ENCODE measurements at places on chromosomes 7 and 10.

- DNase-seq = no peak
Measured at GRCh38 chr7:34041707-34042106, 136.4 kb downstream of the BMPER start.

DNA sequence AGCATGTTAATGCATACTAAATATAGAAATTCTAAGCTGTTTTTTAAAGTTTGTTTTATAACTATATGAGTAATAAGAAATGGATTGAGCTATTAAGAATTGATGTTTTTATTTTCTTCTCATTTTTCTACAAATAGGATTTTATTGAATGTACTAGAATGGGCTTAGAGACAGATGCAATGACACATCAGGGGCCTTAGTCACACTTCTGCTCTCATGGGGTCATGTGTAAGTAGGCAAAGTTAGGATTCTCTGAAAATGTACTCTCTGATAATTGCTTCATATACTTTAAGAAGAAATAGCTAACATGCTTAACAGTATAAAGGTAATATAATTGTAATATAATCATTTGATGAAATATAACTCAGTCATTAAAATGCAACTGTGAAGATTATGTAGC, 154.6 kb downstream of the ZNF438 start:
- no peak for DNase-seq

- no peak for DNase-seq
Measured at GRCh38 chr7:47374538-47374937, 207.4 kb downstream of the TNS3 start.

DNA sequence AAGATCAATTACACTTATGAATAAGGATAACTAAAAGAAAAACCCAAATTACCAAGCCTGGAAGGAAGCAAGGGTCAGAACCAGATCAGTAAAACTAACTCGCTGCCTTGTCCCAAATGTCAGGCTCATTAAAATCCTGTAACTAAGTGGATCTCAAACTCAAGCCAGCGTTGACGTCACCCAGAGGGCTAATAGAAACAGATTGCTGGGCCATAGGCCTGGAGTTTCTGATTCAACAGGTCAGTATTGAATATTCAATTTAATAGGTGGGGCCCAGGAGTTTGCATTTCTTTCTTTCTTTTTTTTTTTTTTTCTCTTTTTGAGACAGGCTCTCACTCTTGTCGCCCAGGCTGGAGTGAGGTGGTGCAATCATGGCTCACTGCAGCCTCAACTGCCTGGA, 397.0 kb downstream of the CALN1 start:
- no peak for DNase-seq

GRCh38 chr7:64775289-64775688, 18.9 kb upstream of the ZNF138 start:
- DNase-seq = no peak

GRCh38 chr10:124447751-124448466, 1.9 kb downstream of the NKX1-2 start:
- no peak for DNase-seq

- no peak for DNase-seq
Measured at GRCh38 chr7:28355635-28356319, 56.5 kb upstream of the CREB5 start.

GRCh38 chr10:125991392-125991791, 95.0 kb downstream of the FANK1 start:
- no peak for DNase-seq

DNA sequence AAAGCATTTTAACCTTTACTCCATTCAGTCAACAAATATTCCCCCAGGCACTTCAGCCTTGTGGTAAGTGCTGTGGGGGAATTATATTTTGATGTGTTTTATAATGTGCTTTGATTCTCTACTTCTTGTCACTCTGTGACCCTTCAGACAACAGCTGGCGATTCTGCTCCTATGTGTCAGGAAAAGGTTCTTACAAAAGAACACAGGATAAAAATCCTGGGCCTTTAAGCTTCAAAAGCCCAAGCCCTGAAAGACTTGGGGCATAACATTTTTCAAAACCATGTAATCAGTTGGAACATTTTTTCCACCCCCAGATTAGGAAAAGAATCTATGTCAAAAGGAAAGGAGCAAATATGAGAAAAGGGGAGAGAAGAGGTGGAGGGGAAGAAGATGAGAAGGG, 37.8 kb upstream of the LRRC17 start:
- DNase-seq = no peak

- DNase-seq = no peak
Measured at GRCh38 chr10:25176421-25176968, 1.7 kb downstream of the GPR158 start.

- no peak for DNase-seq
Measured at GRCh38 chr10:21487416-21488180, 37.9 kb downstream of the SKIDA1 start.

DNA sequence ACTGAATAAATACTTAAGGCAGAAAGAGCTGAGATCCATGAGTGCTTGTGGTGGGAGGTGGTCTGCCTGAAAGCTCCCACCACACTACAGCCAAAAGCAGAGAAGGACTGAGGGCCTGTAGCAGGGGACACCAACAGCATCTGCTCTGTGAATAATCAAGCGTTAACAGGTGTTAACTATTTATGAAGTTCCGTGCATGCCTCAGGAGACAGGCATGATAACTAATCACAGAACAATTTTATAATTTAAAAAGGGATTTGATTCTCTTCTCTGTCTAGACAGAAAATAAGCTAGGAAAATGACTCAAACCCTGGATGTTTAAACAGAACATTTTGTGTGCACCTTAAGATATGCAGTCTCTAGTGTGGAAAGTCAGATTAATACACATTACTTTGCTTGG, 61.5 kb upstream of the GHITM start:
- no peak for DNase-seq

DNA sequence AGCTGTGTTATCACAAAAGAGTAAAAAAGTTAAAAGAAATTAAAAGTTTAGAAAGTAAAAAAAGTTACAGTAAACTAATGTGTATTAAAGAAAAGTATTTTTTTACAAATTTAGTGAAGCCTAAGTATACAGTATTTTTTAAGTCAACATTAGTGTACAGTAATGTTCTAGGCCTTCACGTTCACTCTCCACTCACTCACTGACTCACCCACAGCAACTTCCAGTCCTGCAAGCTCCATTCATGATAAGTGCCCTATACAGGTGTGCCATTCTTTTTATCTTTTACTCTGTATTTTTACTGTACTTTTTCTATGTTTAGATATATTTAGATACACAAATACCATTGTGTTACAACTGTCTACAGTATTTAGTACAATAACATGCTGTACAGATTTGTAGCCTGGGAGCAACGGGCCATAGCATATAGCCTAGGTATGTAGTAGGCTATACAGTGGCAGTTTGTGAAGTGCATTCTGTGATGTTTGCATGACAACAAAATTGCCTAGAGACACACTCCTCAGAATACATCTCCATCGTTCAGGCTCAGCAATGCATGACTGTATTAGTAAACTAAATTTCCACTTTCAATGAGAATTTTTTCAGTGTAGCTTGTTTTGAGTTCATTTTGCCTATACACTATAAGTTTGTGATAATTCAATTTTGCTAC, 539.9 kb upstream of the C7orf33 start:
- DNase-seq = no peak

GRCh38 chr10:101292194-101293006, 61.6 kb upstream of the BTRC start:
- DNase-seq = peak; percentile 13

- no peak for DNase-seq
Measured at GRCh38 chr10:33939892-33940291, 605.4 kb upstream of the NRP1 start.

DNA sequence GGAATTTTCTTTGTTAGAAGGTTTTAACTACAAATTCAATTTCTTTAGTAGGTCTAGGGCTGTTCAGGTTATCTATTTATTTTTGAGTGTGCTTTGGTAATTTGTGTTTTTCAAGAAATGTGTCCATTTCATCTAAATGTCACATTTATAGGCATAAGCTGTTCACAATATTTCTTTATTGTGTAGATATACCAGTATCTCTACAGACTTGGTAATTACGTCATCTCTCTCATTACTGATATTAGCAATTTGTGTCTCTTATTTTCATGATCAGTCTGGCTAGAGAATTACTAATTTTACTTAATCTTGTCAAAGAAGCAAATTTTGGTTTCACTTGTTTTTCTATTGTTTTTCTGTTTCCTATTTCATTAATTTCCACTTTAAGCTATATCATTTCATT, 152.0 kb downstream of the RNLS start:
- DNase-seq = no peak

DNA sequence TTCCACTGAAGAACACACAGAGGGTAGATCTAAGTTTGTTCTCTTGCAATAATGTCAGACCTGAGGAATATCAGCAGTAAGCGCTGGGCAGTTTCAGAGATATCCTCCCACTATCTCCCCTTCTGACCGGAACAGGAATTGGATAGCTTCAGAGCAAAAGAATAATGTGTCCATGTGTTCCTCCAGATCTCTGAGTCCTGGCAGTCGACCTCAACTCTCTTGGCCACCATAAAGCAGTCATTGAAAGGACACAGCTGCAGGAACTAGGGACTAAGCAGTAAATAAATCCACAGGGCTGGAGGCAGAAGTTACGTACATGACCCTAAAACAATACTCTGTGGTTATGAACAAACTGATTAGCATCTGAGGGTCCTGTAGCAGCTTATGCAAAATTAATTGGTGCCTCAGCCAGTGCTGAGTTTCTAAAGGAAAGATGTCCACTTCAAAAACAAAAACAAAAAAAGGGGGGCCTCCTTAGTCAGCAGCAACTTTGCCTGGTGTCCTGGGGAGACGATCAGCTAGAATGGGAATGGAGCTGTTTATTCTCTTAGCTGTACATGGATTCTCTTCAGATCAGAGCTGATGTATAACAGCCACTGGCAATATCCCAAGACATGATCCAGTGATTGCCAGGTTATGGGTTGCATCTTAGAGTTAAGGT, 6.4 kb upstream of the PRTFDC1 start:
- DNase-seq = no peak

DNA sequence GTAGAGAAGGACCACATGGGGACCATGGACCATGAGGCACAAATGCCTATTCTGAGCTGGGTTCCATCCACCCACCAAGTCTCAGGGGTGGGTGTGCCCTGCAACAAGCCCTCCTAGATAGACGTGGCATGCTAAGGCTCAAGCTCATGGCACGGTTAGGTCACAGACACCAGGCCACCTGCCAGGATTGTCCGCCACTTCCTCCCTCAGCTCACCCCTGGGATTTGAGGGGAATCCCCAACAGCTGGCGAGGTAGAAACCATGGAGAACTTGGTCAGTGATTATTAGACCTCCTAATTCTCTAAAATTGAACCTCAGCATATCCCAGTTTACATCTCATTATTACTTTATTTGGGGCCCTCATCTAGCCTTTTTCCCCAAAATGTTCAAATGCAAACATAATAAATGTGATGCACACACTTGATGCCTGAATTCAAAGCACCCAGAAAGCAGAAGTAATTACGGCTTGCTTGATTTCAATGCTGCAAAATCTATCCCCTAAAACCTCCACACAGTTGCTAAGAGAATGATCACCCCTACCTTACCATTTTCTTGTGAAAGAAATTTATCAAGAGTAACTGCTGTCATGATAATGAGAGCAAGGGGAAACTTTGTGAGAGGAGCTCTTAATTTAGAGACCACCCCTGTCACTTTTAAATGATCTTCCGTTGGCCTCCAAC, 366.6 kb upstream of the PFKP start:
- DNase-seq = no peak

DNA sequence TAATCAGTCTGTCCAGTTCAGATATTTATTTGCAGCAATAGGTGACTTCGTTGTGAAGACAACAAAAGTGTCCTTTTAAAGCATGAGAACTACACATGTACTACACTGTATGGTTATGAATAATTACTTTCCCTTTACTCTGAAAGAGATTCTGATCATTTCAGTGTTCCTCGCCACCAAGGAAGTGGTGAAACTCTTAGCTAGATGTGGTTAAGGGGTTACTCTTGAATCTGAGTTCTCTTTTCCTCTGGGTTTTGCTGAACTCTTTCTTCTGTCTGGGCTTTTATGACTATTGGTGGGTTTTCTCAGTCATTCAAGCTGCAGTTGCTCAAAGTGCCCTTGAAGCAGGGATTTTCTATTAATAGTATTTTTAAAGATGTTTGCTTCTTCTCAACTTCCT, 127.9 kb upstream of the SEM1 start:
- peak; percentile 1 for DNase-seq

GRCh38 chr10:70906953-70907636, 18.7 kb upstream of the PCBD1 start:
- no peak for DNase-seq

DNA sequence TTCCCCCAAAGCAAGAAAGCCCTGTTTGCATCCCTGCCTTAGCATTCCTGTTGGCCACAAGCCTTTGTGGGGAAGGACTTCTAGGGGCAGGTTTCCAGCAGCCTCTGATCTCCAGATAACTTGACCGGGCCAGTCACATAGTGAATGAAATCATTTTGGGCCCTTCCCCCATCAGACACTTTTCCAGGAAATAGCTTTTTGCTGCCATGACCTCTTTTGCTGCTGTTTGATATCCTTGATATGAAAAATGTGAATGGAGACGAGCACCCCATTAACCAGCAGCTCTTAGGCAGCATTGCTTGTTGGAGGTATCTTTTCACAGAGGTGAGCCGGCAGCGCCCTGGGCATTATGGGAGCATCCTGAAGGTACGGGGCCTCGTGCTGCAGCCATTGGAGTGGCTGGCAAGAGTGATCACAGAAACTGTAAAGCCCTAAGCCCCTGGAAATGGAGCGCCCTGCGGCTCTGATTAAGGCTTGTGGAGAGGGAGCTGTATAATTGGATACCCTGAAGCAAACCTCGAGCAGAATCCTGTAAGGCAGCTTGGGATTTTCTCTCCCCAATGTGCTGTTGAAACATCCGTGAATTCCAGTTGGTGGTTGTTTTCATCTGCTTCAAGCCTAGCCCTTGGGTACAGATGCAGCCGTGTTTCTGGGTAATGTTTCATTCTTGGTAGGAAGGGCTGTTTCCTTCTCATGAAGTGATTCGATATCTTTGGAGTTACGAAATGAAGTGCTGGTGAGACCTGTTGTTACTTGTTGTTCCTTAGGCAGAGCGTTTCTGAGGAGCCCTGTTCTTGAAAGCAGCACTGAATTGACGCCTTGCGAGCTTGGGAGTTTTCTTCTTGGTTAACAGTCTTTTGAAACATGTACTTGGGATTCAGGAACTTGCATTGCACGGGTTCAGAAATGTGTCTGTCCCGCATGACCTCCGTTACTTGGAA, 179.0 kb downstream of the PTEN start:
- DNase-seq = no peak

DNA sequence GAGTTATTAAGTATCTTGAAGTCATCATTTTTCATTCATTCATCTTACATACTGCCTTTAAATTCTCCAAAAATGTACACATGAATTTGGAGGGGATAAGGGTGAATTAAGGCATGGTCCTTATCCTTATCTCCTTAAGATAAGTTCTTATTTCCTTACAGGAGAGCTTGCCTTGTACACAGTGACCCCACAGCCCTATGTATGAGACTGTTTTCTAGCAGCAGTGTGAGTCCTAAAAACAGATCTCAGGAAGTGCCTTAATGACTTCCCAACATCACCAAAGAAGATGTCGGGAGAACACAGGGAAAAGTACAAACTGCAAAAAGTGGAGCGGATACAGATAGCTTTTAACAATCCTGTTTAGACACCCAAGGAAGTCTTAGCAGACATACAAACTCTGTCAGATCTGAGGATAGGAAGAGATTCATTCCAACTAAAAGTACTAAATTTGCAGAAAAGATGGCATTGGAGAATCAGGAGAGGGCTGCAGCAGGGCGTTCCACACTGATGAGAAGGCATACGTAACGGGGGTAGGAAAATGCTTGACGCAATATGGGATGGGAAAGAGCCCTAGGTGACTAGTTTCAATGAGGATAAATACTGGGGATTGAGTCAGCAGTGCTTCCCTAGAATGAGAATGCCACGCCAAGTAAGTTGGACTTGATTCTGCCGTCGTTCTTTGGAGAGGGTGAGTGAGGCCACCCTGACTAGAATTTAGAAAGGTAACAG, 570.2 kb downstream of the PARD3 start:
- DNase-seq = no peak
